ENCODE measurements at places on chromosomes 1 and 21.

DNA sequence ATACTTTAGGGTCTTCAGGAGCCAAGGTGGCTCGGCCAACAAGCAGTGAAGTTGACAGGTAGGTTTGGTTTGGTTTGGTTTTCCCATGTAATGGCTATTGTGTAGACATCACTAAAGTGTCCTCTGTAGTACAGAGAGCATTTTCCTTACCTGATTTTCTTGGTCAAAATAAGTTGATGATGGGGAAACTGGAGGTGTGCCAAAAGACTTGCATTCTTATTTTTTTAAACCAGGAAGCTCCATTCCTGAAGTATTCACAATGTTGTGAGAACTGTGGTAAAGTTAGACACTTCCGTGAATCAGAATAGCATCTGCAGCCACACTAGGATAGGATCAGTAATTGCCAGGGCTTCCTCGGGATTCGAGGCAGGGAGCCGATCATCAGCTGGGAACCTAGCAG, 2.9 kb downstream of the ZBTB37 start:
- DNase-seq: no peak

GRCh38 chr1:165928075-165928731, 100.8 kb downstream of the UCK2 start:
- DNase-seq: peak; percentile 28

GRCh38 chr1:228271701-228272251, 63.9 kb downstream of the OBSCN start:
- DNase-seq: no peak

DNA sequence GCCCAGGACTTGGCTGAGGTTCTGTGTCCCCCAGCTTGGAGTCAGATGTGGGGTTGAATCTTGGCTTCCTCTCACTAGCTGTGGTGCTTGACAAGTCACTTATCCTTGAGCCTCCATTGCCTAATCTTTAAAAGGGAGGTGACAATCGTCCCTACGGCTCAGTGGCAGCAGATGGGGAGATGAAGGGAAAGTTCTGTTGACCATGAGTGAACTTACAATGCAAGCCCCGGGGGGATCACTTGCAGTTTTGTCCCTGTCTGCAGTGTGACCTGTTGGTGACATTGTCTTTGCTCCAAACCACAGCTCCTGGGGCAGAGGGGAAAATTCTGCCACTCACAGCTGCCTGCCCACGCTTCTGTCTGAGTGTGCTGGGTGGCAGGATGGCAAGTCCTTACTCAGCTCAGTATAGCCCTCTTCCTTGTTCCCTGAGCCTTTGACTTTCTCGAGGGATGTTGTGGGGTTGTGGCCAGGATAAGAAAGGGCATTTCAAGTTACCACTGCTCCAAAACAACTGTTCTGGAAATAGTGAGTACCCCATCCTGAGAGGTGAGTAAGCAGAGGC, 1.7 kb downstream of the PCSK9 start:
- DNase-seq: no peak

DNA sequence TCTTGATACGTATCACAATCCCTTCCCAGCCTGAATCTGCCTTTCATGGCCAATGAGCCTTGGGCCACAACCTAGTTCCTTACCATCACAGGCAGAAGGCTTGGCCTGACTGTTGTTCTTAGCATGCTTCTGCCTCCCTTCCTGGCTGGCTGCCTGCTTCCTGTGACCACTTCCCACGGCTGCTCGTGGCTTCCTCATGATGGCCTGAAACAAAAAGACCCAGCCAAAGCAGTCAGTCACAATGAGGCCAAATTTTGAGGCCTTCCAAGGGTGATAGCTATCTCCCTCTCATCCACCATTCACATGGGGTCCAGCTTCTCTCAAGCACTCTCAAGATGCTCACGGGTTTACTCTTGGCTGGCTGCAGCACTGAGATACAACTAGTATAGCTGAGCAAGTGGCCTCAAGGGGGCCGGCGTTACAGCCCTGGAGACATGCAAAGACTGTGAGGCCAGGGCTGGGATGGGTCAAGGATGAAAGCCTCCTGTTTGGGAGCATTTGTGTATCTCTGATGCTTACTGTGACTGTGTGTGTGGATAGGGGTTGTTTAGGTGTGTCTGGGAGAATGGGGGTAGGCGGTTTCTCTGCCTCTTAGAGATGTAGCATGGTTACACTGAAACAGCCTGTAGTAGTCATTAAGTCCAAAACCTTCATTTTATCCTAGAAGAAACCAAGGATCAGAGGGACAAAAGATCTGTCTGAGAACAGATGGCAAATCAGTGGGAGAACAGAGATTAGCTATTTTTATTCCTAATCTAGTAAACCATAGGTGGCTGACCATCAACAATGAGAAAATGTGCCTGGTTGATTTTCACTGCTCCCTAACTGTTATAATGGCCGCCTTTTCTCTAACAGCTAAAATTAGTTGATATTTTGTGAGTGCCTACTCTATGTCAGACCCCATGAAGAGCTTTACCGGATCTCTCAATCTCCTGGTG, 5.4 kb upstream of the TOE1 start:
- DNase-seq: no peak

GRCh38 chr1:119948342-119949214, 52.3 kb upstream of the ADAM30 start:
- peak; percentile 63 for DNase-seq

Data from astrocyte (in vitro differentiated cells and primary cell).